ENCODE measurements at places on chromosomes 11 and 22. TPM values are rescaled to one million over a fixed set of nuclear protein-coding genes. Genes with fewer than 3 reads are reported as not detected.

The NXPE1 gene
- total RNA-seq: not detected

The C11orf97 gene
- not detected for total RNA-seq

DNA sequence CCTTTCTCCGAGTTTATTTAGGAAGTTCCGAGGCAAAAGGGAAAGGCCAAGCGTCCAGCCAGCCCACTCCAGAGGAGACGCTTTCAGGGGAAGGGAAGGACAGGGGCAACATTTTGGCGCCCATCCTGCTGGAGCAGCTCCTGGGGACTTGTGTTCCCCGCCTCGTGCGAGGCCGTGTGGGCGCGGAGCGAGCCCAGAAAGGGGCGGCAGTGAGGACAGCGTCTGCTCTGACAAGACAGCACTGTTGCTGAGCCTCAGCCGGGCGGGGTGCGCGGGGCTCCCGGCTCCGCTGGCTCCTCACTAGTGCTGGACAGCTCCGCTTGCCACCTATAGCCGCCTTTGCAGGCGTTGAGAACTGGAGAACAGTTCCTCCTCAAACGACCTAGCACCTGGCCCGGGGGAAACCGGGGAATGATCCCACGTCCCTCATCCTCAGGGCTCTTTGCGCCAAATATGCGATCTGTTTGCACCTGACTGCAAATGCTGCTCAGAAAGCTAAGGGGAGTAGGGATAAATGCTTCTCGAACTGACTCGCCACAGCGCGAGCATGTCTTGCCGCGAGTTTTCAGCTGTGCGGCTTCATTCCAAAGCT is 722 bp upstream of the GUCY1A2 start:
- peak; percentile 66 for DNase-seq
- no peak overlapping the region for H3K27ac ChIP-seq
- H3K4me3 ChIP-seq: no peak overlapping the region
- peaks cover 14% of the 10 kb centered on the region for H3K4me1 ChIP-seq

DNA sequence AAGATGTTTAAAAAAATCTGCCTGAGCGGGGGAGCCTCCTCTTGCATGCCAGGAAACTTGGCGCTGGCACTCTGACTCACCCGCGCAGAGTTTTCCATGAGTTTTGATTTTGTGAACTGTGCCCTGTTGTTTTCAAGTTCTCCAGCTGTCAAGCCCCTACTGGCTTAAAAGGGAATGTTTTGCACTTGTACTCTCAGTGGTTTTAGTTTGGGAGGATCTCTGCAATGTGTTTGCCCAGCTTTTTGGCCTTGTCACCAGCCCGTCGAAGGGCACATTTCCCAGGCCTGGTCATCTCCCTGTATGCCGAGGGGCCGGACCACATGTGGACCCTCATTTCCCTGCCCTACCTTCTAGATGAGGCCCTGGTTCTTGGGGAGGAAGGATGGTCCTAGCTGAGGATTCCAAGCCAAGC is 12.2 kb downstream of the MRGPRF start:
- peak overlapping the region; percentile 98 for H3K27ac ChIP-seq
- DNase-seq: peak; percentile 93
- H3K27me3 ChIP-seq: no peaks in the 10 kb centered on the region
- peaks cover 82% of the 10 kb centered on the region for H3K4me1 ChIP-seq
- H3K4me3 ChIP-seq: no peak overlapping the region

- H3K4me3 ChIP-seq: no peak overlapping the region
- H3K4me1 ChIP-seq: no peaks in the 10 kb centered on the region
- no peak overlapping the region for H3K27ac ChIP-seq
- no peak for DNase-seq
These were observed 30.3 kb upstream of the PAX6 start for GRCh38 chr11:31841435-31841834.

Data from sigmoid colon (tissue), 7 donors.